Activated CD8-positive, alpha-beta memory T cell treated with anti-CD3 and anti-CD28 coated beads for 1 hour (primary cell): ENCODE measurements at places on chromosomes 1 and 21.

DNA sequence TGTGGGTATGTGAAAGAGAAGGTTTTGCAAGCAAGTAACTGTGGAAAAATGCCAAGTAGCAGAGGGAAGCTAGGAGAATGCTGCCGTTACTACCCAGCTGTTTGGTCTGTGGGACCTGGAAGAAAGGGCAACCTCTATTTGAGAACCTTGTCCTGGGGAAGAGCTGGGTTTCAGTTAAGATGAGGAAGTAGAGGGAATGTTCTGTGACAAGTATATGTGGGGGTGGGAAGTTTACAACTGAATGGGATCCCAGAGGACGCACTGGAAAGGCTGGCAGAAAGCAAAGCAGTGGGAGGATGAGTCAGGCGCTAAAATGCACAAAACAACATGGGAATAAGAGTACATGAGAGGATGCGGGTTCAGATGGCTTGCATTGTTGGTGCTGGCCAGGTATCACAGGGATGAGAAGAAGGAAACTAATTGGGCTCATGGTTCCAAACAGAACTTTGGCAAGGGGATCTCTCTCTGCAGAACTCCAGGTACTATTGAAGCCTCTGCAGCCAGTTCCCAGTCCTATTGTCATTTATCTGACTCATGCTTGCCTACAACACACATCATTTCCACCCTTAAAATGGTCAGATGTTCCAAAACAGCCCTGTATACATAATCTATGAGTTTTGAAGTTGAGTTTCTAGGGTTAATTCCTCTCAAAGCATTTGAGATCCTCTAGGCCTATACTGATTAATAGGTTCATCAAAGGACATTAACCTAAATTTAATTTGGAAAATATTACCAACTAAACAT is 88.5 kb upstream of the VAV3 start:
- no peak for DNase-seq

- DNase-seq = no peak
Measured at GRCh38 chr1:47569681-47570470, 132.0 kb downstream of the FOXD2 start.

DNA sequence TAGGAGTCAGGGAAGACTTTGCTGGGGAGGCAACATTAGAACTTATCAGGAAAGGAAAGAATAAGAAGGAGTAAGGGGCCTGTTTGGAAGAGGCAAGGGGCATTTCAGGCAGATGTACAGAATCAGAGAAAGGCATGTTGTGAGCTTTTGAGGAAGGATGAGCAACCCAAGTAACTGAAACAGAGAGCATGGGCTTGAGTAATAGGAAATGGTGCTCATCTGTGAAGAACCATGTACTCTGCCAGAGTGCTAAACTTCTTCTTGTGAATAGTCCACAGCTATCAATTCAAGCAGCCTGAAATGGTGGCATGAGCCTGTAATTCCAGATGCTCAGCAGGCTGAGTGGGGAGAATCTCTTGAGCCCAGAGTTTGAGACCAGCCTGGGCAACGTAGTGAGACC is 19.2 kb upstream of the PIGK start:
- DNase-seq = no peak

DNA sequence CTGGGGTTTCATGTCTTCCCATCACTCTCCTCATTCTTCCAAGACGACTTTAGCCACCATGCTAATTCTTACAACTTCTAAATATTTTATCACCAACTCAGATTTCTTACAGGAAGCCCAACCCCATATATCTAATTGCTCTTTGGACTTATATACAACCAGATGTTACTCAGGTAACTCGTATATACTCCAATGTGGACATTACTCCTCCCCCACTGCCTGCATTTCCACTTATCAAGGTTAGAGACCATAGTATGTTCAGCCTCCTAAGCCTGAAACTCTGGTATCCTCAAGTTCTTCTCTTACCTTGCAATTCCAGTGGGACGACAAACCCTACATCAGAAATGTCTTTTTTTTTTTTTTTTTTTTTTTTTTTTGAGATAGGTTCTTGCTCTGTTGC is 2.7 kb upstream of the RCC1 start:
- no peak for DNase-seq

GRCh38 chr1:52439976-52440375 is 35.6 kb downstream of the PRPF38A start:
- no peak for DNase-seq

- DNase-seq = no peak
Measured at GRCh38 chr1:209505044-209505443, 78.5 kb upstream of the CAMK1G start.
